ENCODE measurements at places on chromosomes 12 and 14. TPM values are rescaled to one million over a fixed set of nuclear protein-coding genes. Genes with fewer than 3 reads are reported as not detected.
A peak's percentile ranks its signal among the peaks of the same experiment; 100 is the strongest.

Gene GALNT16
- total RNA-seq = not detected

DNA sequence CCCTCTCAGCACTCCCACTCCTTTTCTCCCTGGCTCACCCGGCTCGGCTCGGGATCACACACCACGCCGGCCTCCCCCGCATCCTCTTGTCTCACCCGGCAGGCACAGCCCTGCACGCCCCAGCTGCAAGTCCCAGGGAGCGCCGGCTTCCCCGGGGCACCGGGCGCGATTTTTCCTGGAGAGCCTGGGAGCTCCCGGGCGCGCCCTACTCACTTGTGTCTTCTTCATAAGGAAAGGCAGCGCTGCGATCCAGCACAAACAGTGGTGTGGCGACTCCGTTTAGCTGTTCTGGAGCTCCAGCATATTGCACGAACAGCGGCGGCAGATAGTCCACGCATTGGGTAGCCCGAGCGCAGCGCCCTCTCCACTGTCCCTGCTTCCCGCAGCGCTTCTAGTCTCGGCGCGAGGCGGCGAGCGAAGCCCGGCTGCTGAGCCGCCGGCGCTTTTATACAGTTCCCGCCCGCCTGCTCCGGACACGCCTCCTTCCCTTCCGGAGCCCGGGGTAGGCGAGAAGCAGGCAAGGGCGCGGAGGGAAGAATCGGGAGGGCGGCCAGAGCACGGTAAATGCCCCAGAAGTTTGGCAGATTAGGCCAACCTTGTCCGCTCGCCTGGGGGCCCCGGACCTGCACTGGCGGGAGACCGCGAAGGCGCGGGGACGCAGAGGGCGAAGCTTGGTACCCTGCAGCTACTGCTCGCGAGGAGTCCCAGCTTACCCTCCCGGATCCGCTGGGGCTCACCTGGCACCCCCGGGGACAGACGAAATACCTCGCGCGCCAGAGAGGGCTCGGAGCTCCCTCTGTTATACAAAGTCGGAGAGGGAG lies at the start of gene KITLG:
Gene KITLG (minus strand): TSS at position 421 of the 821 bp plus-strand sequence. CDS start 193 bp downstream, at position 228.
- DNase-seq = peak; percentile 33
- H3K4me3 ChIP-seq = peak within 1 kb of the TSS; percentile 15
- H3K36me3 ChIP-seq = no peaks in the 10 kb centered on the region

DNA sequence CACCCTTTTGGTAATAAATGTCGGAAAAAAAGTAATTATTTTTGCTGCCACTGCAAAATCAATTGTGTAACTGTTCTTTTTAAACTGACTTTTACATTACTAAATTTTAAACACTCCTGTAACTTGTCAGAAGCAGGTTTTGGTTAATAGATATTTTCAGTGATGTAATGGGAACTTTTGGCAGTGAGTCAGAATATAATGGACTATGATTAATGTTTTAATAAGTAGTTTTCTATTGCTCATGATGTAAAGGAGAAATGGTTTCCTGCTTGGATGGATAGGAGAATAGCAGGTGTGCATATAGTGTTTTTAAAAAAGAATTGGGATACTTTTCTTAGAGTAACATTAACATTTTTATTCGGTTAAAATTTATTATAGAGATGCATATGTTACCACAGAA lies 58.8 kb downstream of the TRMT5 start:
- H3K27me3 ChIP-seq = no peaks in the 10 kb centered on the region
- no peak overlapping the region for H3K4me3 ChIP-seq
- no peak overlapping the region for H3K27ac ChIP-seq
- no peak for DNase-seq
- peaks cover 2% of the 10 kb centered on the region for H3K36me3 ChIP-seq

GRCh38 chr12:2273288-2273687 lies 220.5 kb downstream of the CACNA1C start:
- no peak for DNase-seq
- no peak overlapping the region for H3K4me3 ChIP-seq
- no peaks in the 10 kb centered on the region for H3K36me3 ChIP-seq
- no peaks in the 10 kb centered on the region for H3K27me3 ChIP-seq
- no peaks in the 10 kb centered on the region for H3K4me1 ChIP-seq

Gene SSTR1
- not detected for total RNA-seq

- H3K4me3 ChIP-seq = no peak overlapping the region
- peaks cover 20% of the 10 kb centered on the region for H3K4me1 ChIP-seq
- DNase-seq = no peak
- no peaks in the 10 kb centered on the region for H3K27me3 ChIP-seq
- H3K36me3 ChIP-seq = peaks cover 13% of the 10 kb centered on the region
Measured at GRCh38 chr14:93263416-93263815, 56.4 kb downstream of the UBR7 start.

Gene VCPKMT
- 11.4 TPM for total RNA-seq

Gene SRRM4
- not detected for total RNA-seq

DNA sequence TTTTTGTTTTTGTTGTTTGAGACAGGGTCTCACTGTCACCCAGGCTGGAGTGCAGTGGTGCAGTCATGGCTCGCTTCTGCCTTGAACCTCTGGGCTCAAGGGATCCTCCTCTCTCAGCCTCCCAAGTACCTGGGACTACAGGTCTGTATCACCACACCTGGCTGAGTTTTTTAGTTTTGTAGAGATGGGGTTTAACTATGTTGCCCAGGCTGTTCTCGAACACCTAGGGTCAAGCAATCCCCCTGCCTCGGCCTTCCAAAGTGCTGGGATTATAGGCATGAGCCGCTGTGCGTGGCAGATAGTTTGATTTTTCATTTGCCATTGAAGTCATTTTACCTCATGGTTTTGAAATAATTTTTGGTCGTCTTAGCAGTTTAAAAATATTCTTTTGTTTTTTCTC lies 94.3 kb upstream of the EIF5 start:
- peaks cover 15% of the 10 kb centered on the region for H3K27me3 ChIP-seq
- H3K27ac ChIP-seq = no peak overlapping the region
- DNase-seq = no peak

DNA sequence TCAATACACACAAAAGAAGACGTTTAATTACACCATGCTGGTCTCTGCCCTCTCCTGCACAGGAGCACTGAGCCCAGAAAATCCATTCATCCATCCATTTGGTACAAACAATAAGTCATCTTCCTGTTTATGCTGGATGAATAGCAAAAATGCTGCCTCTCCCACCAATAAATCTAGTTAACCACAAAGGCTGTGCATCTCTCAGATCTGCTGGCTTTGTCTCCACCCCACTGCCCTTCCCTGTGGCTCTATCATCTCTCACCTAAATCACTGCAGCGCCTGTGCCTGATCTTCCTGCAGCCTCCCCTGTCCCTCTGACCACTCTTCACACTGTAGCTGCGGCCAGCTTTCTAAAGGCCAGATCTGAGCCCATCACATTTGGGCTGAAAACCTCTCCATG lies 72.9 kb upstream of the DDX11 start:
- H3K4me3 ChIP-seq = no peak overlapping the region
- H3K27me3 ChIP-seq = no peaks in the 10 kb centered on the region
- no peak overlapping the region for H3K27ac ChIP-seq
- H3K36me3 ChIP-seq = no peaks in the 10 kb centered on the region
- no peaks in the 10 kb centered on the region for H3K4me1 ChIP-seq

- DNase-seq = no peak
- no peaks in the 10 kb centered on the region for H3K4me1 ChIP-seq
- H3K36me3 ChIP-seq = no peaks in the 10 kb centered on the region
- no peak overlapping the region for H3K4me3 ChIP-seq
Measured at GRCh38 chr14:84814391-84814790, 715.6 kb upstream of the FLRT2 start.

Gene GSC
- not detected for total RNA-seq

- H3K27me3 ChIP-seq = no peaks in the 10 kb centered on the region
- no peak overlapping the region for H3K4me3 ChIP-seq
- peaks cover 38% of the 10 kb centered on the region for H3K36me3 ChIP-seq
- DNase-seq = no peak
- no peak overlapping the region for H3K27ac ChIP-seq
- H3K4me1 ChIP-seq = peaks cover 13% of the 10 kb centered on the region
Measured at GRCh38 chr12:26976687-26977086, 37.5 kb downstream of the TM7SF3 start.

- no peak for DNase-seq
- H3K27me3 ChIP-seq = peaks cover 14% of the 10 kb centered on the region
- no peaks in the 10 kb centered on the region for H3K36me3 ChIP-seq
- no peak overlapping the region for H3K4me3 ChIP-seq
- no peak overlapping the region for H3K27ac ChIP-seq
Measured at GRCh38 chr12:26138860-26139259, 14.0 kb upstream of the BHLHE41 start.

Gene ERBB3
- total RNA-seq = 0.99 TPM

DNA sequence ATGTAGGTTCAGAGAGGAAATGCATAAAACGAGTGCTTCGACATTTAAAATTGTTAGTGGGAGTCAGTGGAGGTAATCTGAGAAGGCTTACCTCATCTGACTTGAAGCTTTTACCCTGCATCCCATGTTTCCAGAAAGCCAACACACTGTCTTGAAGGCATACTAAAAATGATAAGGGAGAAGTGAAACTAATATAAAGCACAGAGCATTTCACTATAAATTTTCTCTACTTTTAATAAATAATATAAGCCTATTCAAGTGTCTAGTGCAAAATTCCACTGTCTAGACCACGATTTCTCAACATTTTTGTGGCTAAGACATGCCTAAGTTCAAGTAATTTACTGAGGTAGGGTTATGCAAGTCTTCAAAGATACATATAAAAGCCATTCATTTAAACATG lies 29.1 kb upstream of the CDKL1 start:
- no peak for DNase-seq
- peaks cover 10% of the 10 kb centered on the region for H3K36me3 ChIP-seq
- H3K27ac ChIP-seq = no peak overlapping the region
- no peak overlapping the region for H3K4me3 ChIP-seq

Gene INHBC
- 0.16 TPM for total RNA-seq

- no peak overlapping the region for H3K4me3 ChIP-seq
- no peak for DNase-seq
- H3K27ac ChIP-seq = no peak overlapping the region
- peaks cover 9% of the 10 kb centered on the region for H3K36me3 ChIP-seq
- H3K27me3 ChIP-seq = no peaks in the 10 kb centered on the region
Measured at GRCh38 chr12:120257041-120257821, 8.3 kb downstream of the PXN start.

- H3K27ac ChIP-seq = no peak overlapping the region
- no peak for DNase-seq
- peaks cover 9% of the 10 kb centered on the region for H3K27me3 ChIP-seq
- H3K36me3 ChIP-seq = no peaks in the 10 kb centered on the region
- H3K4me1 ChIP-seq = no peaks in the 10 kb centered on the region
Measured at GRCh38 chr14:72553656-72554055, 340.2 kb downstream of the DPF3 start.

Gene SCN8A
- 0.77 TPM for total RNA-seq

DNA sequence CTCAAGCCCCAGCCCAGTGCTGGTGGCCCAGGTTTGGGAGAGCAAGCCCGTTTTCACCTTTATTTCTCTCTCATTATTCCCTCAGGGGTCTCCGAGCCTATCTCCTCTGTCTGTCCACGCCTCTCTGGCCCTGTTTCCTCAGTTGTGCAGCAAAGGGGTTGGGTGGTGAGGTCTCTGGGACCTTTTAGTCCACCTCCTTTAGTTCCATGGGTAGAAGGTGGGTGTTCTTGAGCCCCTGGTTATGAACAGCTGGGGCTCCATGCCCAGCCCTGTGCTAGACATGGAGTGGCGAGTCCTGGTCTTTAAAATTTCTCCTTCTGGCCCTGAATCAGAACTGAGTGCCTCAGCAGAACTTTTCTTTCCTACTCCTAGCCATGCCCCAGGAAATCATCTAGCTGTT lies 1.3 kb upstream of the NGB start:
- H3K27me3 ChIP-seq = peaks cover 30% of the 10 kb centered on the region
- no peaks in the 10 kb centered on the region for H3K4me1 ChIP-seq
- DNase-seq = no peak

Gene PSMB5
- 119 TPM for total RNA-seq

GRCh38 chr12:3148366-3149000 lies 71.3 kb downstream of the TSPAN9 start:
- no peak overlapping the region for H3K27ac ChIP-seq
- H3K4me3 ChIP-seq = no peak overlapping the region
- H3K36me3 ChIP-seq = no peaks in the 10 kb centered on the region
- no peak for DNase-seq
- H3K4me1 ChIP-seq = peaks cover 5% of the 10 kb centered on the region
- peaks cover 29% of the 10 kb centered on the region for H3K27me3 ChIP-seq

DNA sequence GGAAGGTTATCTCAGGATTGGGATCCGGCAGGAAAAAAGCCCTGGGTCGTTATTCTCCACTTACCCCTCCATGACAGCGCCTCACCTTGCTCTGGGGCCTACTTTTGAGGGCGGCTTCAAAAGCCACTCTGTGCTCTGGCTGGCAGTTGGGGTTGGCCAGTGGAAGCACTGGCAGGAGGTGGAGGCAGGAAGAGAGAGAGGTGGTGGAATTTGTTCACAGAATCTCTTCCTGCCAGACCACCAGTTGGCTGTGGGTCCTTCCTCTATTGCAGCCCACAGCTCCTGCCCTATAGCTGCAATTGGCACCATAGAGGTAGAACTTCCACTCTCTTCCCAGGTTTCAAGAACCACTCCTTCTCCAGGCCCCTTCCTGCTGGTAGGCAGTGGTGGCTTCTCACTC lies 32.7 kb upstream of the SDR39U1 start:
- H3K4me3 ChIP-seq = no peak overlapping the region
- no peaks in the 10 kb centered on the region for H3K27me3 ChIP-seq
- DNase-seq = no peak
- no peaks in the 10 kb centered on the region for H3K4me1 ChIP-seq

DNA sequence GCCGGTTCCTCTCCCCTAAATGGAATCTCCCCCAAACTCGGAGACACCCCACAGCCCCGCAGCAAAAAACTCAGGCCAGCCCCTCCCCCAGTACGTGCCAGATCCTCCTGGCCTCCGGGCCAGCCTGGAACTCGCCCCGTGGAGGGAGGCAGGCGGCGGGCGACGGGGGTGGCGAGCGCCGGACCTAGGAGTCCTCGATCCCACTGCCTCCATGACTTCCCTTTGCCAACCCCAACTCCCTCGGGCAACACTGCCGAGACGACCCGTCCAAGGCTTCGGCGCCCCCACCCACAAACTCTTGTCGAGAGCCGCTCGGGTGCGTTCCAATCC lies 400 bp downstream of the ADCY6 start:
- no peak for DNase-seq
- H3K4me1 ChIP-seq = peaks cover 5% of the 10 kb centered on the region
- H3K36me3 ChIP-seq = no peaks in the 10 kb centered on the region
- peak overlapping the region; percentile 47 for H3K4me3 ChIP-seq
- H3K27me3 ChIP-seq = peaks cover 43% of the 10 kb centered on the region
- H3K27ac ChIP-seq = no peak overlapping the region

Gene FAM90A1
- 0.13 TPM for total RNA-seq

Gene LGR5
- total RNA-seq = not detected

DNA sequence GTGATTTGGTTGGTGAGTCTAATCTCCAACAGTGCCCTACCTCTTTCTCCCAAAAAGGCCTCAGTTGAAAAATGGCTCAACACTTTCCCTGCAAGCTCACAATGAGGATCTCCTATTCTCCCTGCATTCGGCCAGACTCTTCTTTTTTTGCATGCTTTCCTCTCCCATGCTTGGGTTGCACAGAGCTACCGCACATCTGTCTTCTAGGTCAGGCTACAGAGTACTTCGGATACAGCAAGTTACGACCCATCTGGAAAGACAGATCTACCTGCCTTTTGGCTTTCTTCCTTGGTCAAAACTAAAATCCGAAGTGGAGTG lies 305 bp upstream of the SLC16A7 start:
- H3K4me1 ChIP-seq = peaks cover 47% of the 10 kb centered on the region
- H3K36me3 ChIP-seq = peaks cover 30% of the 10 kb centered on the region
- DNase-seq = no peak
